ENCODE measurements at places on chromosomes 12 and 14. TPM values are rescaled to one million over a fixed set of nuclear protein-coding genes. Genes with fewer than 3 reads are reported as not detected.

DNA sequence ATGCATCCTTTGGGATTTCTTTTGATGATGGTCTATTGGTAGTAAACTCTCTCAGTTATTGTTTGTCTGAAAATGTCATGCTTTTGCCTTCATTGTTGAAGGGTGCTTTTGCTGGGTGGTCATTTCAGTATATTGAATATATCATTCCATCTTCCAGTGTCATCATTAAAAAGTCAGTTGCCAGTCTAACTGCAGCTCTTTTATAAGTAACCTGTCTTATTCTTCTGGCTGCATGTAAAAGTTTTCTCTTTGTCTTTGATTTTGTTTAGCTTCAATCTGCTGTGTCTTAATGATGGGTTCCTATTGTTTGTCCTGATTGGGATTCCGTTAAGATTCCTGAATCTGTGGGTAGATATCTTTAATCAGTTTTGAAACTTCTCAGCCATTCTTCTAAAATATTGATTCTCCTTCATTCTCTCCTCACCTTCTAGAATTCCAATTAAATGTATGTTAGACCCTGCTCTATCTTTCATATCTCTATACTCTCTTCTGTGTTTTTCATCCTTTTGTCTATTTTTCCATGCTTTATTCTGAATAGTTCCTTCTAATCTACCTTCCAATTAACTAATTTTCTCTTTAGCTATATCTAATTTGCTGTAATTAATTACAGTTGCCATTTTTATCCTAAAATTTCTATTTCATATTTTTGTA is 6.4 kb downstream of the OAS1 start:
- no peak for DNase-seq

GRCh38 chr12:19689801-19690472 is 250.6 kb downstream of the AEBP2 start:
- DNase-seq, result no peak

GRCh38 chr12:132582582-132583410 is 27.6 kb downstream of the LRCOL1 start:
- DNase-seq, result no peak

DNA sequence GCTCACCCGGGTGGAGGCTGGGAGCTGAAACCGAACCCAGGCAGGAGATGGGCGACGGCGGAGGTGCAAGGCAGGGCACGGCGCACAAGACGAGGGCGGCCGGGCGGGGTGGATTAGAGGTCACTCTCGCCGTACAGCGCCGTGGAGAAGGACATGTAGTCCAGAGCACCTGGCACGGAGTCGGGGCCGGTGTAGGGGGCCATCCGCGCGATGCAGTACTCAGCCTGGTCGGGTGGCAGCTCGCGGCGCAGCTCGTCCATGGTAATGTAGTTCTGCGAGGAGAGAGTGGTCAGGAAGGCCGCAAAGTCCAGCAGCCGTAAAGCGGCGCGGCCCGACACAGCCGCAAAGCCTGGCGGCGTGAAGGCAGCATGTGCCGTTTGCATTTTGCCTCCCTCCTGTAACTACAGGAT is 81.9 kb upstream of the ZFP36L1 start:
- DNase-seq, result peak; percentile 8

Gene LMO3
- 3.2 TPM for total RNA-seq

Measured in osteoblast (primary cell).